Stimulated activated naive CD4-positive, alpha-beta T cell treated with Interleukin-2 at 50 U/mL for 16 hours (primary cell): ENCODE measurements at places on chromosomes 7 and 10.

DNA sequence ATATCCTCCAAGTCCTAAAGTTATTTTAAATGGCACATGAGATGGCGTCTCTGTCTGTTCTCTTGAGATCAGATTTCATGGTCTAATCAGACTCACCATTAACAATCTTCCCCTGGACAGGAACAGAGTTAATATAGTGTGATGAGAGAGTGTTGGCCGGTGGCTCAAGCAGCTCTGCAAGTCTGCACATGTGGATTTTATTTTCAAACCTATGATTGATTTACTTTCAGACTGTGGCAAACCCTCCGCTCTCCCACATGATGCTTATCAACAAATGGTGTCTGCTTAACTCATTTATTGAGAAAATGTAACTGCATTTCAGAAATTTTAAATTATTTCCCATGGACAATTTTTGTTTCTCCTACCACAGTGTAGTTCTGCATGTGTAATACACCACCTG, 46.5 kb upstream of the HGF start:
- no peak for DNase-seq

DNA sequence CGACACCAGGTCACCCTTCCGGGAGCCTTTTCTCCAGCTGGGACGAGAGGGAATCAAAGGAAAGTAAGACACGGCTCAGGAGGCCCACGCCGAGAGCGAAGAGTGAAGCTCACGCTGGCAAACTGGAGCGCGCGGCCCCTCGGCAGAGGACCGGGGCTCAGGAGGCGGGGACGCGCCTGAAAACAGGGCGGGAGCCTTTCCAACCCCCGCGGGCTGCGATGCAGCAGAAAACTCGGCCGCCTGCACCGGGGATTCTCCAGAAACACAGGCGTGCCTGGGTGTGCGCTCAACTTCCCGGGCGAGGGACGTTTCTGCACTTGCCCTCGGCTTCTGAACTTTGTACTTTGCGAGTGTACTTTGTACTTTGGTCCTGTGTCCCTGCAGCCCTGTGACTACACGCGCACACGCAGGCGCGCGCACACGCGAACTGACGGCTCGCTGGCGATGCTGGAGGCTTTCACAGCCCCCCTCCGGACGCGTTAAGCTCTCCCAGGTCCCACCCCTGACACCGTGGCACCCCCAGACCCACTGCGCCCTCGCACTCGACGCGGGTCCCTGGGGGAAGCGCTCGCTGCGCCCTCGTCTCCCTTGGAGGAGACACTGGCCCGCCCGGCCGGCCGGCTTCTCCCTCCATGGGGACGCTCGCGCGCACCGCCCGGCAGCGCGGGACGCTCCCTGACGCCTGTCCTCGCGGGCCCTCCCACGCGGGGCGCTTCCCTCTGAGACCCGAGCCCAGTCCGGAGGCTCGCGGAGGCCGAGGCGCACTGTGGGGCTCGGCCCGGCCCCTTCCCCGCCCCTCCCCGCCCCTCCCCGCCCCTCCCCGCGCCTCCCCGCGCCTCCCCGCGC, 588 bp upstream of the PAOX start:
- DNase-seq, result peak; percentile 53

GRCh38 chr10:131915990-131916766, 15.4 kb downstream of the PPP2R2D start:
- DNase-seq, result no peak

DNA sequence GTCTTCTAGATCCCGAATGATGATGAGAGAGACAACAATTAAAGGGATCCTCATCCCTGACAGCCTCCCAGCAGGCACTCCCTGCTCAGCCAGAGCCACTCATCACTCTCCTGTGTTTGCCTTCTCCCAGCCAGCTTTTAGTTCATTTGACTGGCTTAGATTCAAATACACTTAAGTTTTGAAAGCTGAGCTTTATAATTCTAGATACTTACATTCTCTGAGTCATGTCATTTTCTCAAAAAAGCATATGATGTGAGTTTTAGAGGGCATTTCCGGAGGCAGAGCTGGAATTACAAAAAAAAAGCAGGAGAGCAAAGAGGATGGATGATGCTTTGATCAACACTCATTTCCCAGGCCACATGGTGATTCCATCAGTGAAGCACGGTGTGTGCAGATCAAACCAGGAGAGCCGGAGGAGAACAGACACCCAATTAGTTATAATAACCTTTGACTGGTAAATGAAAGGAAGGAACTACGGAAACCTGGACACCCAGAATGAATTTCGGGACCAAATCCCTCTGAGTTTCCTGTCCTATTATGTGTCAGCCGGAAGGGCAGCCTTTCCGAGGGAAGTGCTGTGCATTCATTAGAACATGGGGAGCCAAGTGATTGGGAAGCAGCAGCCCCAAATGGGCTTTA, 81.5 kb upstream of the HPS1 start:
- no peak for DNase-seq

GRCh38 chr10:34396663-34397062, 418.4 kb downstream of the PARD3 start:
- no peak for DNase-seq

GRCh38 chr7:128022631-128023532, 8.4 kb downstream of the LRRC4 start:
- DNase-seq, result no peak

DNA sequence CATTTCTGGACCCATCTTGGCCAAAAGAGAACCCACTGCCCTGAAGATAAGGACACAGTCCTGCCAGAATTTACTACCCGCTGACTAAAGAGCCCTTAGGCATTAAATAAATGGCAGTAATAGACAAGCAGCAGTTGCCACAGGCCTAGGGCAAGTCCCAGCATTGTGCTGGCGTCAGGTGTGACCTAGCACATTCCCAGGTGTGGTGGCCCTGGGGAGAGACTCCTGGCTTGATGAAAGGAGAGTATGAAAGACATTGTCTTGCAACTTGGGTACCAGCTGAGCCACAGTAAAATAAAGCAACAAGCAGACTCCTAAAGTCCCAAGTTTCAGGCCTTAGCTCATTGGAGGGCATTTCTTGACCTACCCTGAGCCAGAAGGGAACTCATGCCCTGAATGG, 715.7 kb upstream of the SORCS1 start:
- no peak for DNase-seq

GRCh38 chr7:114310345-114311110, 104.1 kb upstream of the FOXP2 start:
- no peak for DNase-seq

DNA sequence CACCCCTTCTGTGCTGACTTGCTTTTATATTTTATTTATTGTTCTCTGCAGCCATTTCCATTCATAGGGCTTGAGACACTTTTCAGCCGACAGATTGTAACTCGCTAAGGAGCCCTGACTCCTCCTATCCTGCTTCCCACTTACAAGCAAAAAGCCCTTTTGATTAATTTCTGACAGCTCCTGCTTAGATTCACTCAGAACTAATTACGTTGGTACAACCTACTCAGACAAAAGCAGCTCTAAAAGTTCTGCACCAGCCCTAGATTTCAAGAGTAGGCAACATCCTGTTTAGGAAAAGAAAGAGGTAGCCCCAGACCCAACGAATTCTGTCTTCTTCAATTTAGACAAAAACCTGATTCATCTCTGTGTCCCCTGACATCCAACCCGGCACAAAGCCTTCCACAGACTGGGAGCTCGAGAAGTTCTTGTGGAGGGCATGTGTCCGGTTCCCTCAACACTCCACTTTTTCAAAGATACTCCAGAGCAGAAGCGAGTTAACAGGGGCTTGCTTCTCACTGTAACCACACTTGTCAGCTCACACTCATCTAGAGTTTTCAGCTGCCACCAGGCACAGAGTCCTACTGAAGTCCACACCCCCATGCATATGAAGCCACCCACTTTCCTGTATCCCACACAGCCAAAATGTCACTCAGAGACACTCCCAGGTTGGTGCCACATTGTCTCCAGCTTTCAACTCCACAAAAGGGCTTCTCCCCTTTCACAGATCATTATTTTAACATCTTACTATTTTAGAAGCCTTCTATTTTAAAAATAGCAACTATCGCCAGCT, 113.6 kb upstream of the NFE2L3 start:
- DNase-seq, result no peak

DNA sequence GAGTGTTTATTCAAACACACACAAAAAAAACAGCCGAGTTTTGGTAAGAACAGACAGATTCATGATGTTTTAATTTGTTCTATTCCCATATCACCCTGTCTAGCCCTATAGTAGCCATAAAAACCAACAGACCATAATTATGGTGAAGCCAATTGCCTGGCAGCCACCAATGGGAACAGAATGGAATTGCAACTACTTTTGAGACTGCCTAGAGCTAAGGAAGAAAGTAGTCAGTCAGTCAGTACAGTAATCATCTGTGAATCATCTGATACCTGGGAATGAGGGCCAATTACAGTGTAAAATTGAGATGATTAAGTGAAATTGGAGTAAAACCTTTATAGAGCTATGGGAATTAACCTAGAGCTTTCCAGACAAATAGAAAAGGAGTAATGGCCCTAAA, 952.7 kb upstream of the KCND2 start:
- no peak for DNase-seq

DNA sequence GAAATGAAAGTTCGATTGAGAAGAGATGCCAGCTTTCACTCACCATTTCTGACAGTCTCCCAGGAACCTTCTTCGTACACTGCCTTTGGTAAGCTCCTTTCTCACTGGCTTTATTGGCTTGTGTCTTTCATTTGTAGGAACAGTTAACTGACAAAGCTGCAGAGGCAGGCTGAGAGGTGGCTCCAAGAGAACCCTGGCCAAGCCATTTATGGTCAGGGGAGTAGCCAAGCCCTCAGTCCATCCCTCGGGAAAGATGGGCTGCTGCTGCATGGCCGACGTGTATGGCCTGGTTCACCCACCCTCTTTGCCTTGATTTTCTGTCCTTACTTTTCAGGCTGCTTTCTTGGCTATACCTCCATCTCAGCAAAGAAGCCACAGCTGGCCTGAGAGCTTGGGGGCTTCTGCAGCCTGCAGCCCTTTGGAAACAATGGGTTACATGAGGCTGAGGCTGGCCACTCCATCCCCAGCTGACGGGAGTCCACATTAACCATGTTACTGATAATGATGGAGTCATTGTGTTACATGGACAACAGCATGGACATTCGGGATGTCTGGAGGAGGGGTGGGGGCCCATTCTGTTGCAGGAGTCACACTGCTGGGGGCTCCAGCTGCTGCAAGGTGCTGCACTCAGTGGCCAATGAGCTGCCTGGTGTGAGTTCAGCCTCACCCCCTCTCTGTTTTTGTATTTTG, at the start of gene OPALIN:
Gene OPALIN, minus strand, starts transcription at position 152 of the 690 bp plus-strand sequence. Its CDS starts 106 bp downstream, at position 46.
- no peak for DNase-seq
